ENCODE measurements at places on chromosomes 5 and 9. TPM values are rescaled to one million over a fixed set of nuclear protein-coding genes. Genes with fewer than 3 reads are reported as not detected.

DRD1 gene
- polyA plus RNA-seq = not detected

CRB2 gene
- polyA plus RNA-seq = not detected

CFAP157 gene
- 0.06 TPM for polyA plus RNA-seq

DNA sequence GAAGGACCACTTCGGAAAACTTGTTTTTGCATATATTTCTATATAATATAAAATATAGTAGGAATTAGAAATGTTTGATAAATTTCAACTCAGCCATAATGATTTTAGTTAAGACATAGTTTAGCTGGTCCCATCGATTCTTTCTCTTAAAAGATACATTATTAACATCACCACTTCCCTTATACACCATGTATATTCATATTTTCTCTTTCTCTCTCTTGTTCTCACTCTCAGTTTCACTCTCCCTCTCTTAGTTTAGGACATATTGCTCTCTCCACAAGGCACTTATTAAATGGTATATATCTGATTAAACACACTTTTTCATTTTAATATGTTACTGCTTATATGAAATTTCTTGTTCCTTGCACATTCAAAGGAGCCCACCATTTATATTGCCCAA, 90.1 kb upstream of the RASEF start:
- no peak overlapping the region for H3K4me3 ChIP-seq
- H3K4me1 ChIP-seq = no peaks in the 10 kb centered on the region
- no peak for DNase-seq
- no peaks in the 10 kb centered on the region for H3K36me3 ChIP-seq

- DNase-seq = no peak
- no peaks in the 10 kb centered on the region for H3K36me3 ChIP-seq
- H3K4me3 ChIP-seq = no peak overlapping the region
- H3K27ac ChIP-seq = no peak overlapping the region
These were observed 144.8 kb downstream of the GADD45G start for GRCh38 chr9:89749500-89750116.

- no peak for DNase-seq
- H3K36me3 ChIP-seq = no peaks in the 10 kb centered on the region
- no peaks in the 10 kb centered on the region for H3K4me1 ChIP-seq
- no peaks in the 10 kb centered on the region for H3K27me3 ChIP-seq
These were observed 576.1 kb downstream of the CDH12 start for GRCh38 chr5:22277006-22277405.

GRCh38 chr9:26334706-26335105, 557.9 kb downstream of the CAAP1 start:
- no peaks in the 10 kb centered on the region for H3K36me3 ChIP-seq
- H3K27me3 ChIP-seq = no peaks in the 10 kb centered on the region
- H3K27ac ChIP-seq = no peak overlapping the region
- no peaks in the 10 kb centered on the region for H3K4me1 ChIP-seq
- no peak overlapping the region for H3K4me3 ChIP-seq

DNA sequence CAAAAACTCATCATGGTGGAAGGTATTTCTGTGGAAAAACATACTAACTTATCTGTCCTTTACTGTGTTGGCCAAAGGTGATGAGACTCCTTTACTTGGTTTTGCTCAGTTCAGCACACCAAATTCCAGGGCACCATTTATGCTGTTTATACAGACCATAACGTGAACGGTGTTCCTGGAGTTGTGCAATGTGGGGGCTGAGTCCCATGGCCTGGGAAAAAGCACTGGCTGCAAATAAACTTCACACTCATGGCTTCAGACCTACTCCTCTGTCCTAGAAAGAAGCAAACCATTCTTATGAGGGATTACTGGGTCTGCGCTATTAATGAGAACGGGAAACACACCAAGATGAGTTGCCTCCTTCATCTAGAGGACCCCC, 10.4 kb downstream of the FREM1 start:
- DNase-seq = no peak
- H3K27me3 ChIP-seq = no peaks in the 10 kb centered on the region
- H3K27ac ChIP-seq = no peak overlapping the region
- H3K4me1 ChIP-seq = no peaks in the 10 kb centered on the region
- H3K4me3 ChIP-seq = no peak overlapping the region
- H3K36me3 ChIP-seq = no peaks in the 10 kb centered on the region

Measured in CD14-positive monocyte (primary cell).